ENCODE measurements at places on chromosomes 11 and 22.

DNA sequence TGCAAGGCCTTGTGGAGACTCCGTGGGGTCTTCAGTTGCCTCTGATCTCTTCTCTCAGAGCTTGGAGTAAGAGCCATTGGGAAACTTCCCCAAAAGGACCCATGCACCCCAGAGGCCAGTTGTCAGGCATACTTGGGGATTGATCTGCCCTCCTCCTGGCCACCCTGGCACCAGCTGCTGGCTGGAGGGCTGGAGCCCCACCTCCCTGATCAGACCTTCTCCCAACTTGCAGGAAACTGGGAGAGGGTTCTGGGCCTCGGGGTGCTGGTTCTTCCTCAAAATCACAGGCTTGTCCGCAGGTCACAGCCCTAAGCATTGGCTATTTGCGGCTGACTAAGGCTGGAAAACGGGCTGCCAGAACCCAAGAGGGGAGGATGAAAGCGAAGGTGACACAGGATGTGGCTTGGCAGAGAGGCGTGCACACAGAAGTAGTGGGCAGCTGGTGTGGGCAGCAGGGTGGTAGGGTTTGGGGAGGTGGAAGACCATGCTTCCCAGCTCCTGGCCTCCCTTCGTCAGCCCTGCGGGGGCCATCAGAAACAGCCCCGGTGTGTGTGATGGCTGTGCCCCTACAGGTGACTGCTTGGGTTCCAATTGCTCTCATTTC, 1.3 kb upstream of the DGKZ start:
- H3K36me3 ChIP-seq = no peaks in the 10 kb centered on the region
- H3K4me1 ChIP-seq = peaks cover 46% of the 10 kb centered on the region
- no peak overlapping the region for H3K4me3 ChIP-seq
- DNase-seq = no peak

DNA sequence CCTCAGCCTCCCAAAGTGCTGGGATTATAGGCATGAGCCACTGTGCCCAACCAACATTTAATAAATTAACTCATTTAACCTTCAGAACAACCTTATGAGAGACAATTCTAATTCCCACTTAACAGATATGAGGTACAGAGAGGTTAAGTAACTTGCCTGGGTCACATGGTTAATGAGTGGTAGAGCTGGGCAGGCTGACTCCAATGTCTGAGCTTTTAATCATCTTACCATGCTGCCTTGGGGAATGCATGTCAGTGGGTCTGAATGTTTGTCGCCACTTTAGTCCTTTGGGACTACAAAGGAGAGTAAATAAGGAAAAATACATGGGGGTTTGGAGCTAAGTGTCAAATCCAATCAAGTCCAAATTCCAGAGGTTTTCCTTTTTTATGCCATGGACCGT, 11.2 kb upstream of the PIK3C2A start:
- no peak for DNase-seq
- no peak overlapping the region for H3K4me3 ChIP-seq
- no peaks in the 10 kb centered on the region for H3K27me3 ChIP-seq
- no peak overlapping the region for H3K27ac ChIP-seq

DNA sequence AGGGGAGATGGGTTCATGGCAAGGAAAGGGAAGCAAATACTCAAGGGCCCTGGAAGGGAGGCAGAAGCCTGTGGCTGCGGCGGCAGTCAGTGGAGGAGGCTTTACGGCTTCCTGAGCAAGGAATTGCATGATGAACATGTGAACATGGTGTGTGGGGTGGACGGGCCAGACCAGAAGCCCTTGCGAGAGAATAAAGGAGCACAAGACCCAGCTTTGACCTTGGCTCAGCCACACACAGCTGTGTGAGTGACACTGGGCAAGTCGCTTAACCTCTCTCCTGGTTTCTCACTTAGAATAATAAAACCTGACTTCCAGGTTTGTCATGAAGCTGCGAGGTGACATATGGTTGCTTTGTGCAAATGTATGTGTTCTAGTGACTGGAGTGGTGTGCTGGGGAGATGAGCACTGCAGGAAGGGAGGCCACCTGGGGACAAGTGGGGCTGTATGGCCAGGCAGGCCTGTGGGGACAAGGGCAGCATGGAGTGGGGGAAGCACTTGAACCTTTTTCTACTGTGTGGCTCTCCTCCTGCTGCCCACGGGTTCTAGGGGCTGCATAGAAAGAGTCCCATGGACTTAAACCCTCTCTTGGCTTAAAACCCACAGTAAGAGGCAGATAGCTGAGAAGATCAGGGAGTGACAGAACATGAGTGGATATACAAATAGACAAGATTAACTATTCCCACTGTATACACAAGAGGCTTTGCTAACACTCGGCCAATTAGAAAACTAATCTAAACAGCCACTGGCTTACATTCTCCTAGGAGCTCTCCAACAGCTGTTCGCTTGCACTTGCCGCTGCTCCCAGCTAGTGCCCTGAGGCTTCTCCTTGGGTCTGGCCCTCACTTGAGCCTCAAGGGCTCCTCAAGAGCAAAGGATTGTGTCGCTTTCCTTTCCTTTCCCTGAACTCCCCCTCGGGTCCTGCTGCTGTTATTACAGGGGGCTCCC, 67.3 kb upstream of the CDON start:
- no peaks in the 10 kb centered on the region for H3K36me3 ChIP-seq
- no peak overlapping the region for H3K4me3 ChIP-seq
- H3K27me3 ChIP-seq = no peaks in the 10 kb centered on the region
- DNase-seq = no peak

DNA sequence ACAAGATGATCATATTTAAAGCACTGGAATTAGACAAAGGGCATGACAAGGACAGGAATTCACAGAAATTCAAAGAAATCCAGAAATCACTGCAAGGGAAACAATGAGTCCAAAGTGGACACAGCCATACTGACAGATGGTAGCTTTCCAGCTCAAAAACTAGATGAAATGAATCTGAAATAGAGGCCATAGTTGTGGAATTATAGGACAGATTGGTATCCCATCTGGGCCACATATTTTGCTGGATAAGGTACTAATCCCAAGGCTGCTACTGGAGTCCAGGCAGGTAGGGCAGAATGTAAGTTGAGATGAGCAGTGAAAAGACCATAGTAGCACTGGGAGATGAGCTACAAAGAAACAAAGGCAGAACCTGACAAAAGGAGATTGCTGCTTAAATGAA, 258.3 kb upstream of the ANO3 start:
- H3K4me3 ChIP-seq = no peak overlapping the region
- DNase-seq = no peak
- H3K27me3 ChIP-seq = no peaks in the 10 kb centered on the region
- H3K27ac ChIP-seq = no peak overlapping the region
- no peaks in the 10 kb centered on the region for H3K36me3 ChIP-seq

- DNase-seq = no peak
- H3K4me1 ChIP-seq = no peaks in the 10 kb centered on the region
- no peak overlapping the region for H3K4me3 ChIP-seq
- no peaks in the 10 kb centered on the region for H3K36me3 ChIP-seq
Measured at GRCh38 chr11:79007771-79008402, 432.9 kb downstream of the TENM4 start.

All from body of pancreas (tissue), 4 donors.